ENCODE measurements at places on chromosomes 5 and 9.

DNA sequence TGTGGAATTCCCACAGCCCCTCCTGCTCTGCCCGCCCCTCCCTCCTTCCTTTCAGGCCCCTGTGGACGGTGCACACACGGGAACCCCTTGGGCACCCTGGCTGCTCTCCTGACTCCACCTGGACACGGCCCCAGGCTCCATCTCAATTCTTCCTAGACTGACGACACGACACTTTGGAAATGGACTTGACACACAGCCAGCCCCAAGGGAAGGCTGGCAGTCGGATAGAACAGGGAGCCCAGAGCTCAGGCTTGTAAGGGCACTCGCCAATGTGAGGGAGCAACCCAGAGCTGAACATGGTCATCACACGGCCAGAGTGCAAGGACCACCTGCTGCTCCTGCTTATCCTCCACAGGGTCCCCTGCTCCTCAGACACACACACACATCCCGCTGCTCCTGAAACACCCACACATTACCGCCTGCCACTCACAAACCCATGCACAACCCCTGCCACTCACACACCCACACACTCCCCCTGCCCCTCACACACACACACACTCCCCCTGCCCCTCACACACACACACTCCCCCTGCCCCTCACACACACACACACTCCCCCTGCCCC, 8.9 kb downstream of the SLC9A3 start:
- no peak for DNase-seq

DNA sequence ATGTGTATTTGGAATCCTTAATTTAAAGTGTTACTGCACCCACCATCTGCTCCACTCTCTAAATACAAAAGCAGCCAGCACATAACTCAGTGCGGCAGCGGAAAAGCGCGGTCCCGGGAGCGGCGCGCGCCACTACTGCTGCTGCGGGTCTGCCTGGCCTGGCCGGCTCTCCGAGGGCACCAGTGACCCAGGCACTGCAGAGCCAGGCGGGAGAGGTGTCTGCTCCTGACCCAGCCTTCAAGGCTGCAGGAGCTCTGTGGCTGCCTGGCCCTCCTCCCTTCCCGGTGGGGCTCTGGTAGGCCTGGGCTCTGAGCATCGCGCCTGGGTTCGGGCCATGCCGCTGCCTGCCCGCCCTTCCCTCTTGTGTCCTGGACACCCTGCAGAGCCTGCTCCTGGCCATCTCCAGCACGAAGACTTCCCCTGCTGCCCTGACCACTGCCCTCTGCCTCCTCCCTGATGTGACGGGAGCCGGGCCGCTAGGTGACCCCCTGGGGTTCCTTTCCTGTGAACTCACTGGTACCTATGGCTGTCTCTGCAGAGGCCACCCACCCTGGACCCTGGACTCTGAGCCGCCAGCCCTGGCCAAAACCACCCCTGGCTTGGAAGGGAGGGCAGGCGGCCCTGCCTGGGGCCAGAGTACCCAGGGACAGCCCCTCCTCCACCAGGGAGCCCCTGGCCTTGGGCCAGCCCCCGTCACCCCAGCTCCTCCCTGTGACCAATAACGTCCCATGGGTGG, 32.8 kb upstream of the UBAC1 start:
- no peak for DNase-seq

GRCh38 chr5:17118631-17119030, 98.8 kb upstream of the BASP1 start:
- DNase-seq, result peak; percentile 13

DNA sequence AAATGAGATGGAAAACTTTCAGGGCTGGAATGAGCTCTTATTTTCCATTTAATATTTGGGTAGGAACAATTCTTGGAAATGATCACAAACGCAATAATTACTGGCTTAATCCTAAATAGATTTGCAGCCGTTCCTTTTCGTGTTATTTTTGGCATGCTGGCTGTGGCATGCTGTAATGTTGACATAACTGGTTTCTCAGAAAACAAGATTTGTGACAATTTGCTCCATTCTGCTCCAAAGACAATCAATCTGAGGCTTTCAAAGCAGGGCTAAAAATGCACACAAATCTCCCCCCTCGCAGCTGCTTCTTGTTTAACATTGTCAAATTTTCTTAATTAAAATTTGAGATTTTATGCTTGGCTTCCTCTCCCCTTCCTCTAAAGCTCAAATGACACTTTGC, 151.2 kb downstream of the TTC39B start:
- no peak for DNase-seq

- DNase-seq, result no peak
These were observed 104.0 kb upstream of the DMRTA1 start for GRCh38 chr9:22342491-22343217.

- no peak for DNase-seq
These were observed 170.9 kb downstream of the TMEM38B start for GRCh38 chr9:105865285-105865684.

DNA sequence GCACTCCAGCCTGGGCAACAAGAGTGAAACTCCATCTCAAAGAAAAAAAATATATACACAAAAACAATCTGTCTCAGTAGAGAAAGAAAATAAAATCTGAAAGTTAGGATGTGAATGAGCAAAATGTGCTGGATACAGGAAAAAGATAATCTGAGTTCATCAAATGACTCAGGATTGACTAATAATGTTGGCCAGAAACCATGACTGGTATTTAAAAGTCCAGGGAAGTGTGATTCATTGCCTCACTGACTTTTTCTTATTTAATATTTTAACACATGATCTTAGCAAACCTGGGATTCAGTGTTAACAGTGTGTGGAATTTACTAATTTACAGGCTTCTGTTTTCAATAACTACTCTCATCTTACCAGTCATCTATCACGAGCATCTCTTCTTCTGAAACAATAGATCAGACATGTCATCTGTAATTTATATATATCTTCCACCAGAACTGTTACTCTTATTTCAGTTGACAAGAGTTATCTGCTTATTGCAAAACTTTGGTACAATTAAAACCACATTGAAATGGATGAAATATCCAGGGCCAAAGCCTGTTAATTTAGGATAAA, 256.7 kb downstream of the CDH12 start:
- DNase-seq, result no peak

GRCh38 chr9:107615321-107615720, 125.8 kb upstream of the KLF4 start:
- DNase-seq, result no peak

- no peak for DNase-seq
These were observed 40.5 kb downstream of the GPR21 start for GRCh38 chr9:123073991-123074422.

Data from stimulated activated naive CD8-positive, alpha-beta T cell treated with anti-CD3 and anti-CD28 coated beads, Interleukin-15, Interleukin-2, amounts not matched to agents 100 U/mL and 50 U/mL, for 24 hours (primary cell).